NCI-H2107 (cell line): ENCODE measurements at places on chromosomes 7 and 10.

DNA sequence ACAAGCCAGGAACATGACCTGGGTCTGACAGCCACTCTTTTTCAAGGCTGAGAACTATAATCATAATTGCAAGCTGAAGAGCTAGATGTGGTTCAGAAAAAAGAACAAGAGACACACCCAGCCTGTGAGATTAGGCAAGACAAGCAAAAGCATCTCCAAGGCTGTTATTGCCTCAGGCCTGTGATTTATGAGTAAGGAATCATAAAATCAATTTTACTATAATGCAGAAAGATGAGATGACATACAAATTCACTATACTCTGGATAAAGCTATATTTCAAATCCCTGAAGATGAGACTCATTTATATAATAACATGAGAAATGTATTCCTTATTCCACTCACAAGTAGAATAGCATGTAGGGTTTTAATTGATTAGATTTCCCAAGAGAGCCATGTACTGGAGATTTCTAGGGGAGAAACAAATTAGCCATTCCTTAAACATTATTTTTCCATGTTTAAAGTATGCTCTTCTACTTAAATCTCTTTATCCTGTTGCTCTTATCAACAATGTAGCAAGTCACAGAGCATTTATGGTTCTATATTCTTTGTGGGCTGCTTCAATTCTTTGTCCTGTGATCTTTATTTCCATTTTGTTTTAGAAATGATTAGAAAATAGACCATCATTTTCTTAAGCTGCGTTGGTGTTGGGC is 47.4 kb downstream of the FHIP2A start:
- no peak for DNase-seq

DNA sequence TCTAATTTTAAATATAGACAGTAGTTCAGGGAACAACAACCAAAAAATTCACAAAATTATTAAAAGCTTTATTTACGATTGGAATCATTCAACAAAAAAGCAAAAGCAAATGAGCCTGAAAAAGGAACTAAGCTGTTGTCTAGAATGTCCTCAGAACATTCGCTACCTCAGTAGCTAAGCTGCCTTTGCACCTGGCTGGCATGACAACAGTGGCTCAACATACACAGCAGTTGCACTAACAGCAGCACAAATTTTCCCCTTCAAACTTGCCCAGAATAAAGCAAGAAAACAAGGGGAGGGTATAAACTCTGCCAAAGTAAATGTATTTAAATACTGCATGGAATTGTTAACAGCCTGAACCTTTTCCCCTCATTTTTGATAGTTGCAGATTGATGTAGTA is 70.4 kb upstream of the GRID1 start:
- no peak for DNase-seq

DNA sequence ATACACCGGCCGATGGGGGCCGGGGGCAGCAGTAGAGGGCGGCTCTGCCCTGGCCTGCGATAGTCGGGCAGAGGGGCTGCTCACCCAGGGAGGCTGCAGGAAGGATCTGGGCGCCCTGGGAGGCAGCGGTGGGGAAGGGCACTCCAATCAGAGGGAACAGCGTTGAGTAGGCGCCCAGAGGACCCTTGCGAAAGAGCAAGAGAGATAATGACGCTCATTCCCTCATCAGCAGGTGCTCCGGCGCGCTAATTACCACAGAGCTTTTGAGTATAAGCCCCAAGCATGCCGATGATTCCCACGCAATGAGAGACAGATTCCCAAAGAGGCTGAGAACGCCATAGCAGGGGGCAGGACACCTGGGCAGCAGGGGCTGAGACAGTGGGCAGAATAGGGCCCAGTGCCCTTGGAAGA is 215.3 kb downstream of the MAD1L1 start:
- DNase-seq, result no peak

DNA sequence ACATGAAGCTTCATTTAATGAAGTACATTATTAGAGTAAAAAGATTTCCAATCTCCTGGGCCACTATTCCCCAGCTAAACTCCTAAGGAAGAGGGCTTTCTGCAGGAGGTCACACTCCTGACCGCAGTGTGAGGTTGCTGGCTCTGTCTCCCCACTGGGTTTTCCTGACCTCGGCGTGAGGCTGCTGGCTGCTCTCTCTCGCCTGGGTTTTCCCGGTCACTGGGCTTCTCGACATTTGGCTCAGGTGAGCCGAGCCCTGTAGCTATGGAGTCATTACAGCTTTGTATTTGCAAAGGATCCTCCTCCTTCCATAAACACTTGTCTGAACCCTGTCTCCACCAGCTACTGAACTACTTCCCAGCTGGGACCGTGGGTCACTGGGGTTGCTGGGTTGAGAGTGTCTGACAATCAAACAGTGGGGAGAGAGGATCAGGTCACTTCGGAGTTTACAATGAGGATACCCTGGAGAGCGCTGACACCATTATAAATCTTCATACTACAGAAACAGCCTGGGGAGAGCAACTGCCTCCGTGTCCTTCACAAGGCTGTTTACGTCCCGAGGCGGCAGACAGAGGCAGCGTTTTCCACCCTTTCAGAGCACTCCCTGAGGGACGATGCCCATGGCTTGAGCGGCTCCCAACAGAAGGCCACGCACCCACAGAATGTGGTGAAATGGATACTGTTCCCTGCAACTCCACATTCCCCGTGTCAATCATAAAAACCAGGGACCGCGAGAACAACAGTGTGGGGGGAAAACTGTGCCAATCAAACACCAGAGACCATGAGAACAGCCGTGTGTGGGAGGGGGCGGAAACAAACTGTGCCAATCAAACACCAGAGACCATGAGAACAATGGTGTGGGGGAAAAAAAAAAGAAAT is 226.2 kb downstream of the ZMYND11 start:
- DNase-seq, result no peak

GRCh38 chr10:131310142-131310541 is 1.4 kb downstream of the TCERG1L start:
- DNase-seq, result no peak

DNA sequence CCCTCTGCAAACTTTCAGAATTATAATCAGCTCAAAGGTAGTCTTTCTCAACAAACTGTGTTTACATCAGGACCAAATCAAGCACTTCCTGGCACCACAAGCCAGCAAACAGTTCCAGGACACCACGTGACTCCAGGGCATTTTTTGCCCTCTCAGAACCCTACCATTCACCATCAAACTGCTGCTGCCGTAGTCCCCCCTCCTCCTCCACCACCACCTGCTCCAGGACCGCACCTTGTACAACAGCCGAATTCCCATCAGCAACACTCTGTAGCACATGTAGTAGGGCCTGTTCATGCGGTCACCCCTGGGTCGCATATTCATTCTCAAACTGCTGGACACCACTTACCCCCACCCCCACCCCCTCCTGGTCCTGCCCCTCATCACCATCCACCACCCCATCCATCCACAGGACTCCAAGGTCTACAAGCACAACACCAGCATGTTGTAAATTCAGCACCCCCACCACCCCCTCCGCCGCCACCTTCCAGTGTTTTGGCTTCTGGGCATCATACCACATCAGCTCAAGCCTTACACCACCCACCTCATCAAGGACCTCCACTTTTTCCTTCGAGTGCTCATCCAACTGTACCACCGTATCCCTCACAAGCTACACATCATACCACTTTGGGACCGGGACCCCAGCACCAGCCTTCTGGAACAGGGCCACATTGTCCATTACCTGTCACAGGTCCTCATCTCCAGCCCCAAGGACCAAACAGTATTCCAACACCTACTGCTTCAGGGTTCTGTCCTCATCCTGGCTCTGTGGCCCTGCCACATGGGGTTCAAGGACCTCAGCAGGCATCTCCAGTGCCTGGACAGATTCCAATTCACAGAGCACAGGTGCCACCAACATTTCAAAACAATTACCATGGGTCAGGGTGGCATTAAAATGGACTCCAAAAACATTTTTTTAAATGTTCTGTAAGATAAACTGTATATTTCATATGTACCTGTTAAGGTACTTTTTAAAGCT is 98.7 kb downstream of the KMT2E start:
- DNase-seq, result no peak

DNA sequence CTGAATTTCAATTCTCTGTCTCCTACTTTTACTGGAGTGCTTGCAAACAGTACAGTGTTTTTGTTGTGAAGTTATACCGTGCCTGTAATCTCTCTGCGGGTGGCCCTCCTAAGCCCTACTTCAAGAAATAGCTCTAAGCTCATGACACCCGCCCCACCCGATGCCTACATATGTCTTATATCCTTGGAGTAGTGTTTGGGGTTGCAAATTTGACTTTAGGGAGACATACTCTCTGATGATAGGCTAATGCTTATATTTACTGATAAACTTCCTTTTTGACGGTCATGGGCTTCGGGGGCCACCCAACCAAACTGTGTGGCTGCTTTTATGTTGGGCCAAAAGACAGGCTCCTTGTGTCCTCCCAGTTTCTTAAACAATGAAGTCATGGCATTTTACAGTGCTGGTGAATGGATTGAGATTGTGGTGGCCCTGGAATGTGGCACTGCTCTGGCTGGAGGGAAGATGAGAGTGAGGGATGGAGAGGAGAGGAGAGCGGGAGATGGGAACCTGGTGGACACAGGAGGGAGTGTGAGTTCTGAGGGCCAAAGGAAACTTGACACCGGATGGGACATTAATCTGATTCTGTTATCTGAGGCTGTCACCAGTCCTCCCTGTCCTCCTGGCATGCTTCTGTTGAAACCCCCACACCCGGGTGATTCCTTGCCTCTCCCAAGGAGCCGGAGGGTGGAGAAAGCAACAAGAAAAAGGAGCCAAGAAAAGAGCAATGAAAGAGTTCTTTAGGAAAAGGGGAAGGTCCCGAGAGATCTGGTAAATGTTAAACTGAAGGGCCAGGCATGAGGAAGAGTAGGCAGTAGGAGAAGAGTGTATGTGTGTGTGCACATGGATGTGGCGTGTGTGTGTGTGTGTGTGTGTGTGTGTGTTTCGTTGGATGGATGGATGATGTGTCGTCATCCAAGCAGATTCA is 113.3 kb downstream of the TCF7L2 start:
- no peak for DNase-seq

GRCh38 chr10:71836596-71836974 is 14.5 kb downstream of the PSAP start:
- DNase-seq, result no peak

- no peak for DNase-seq
Measured at GRCh38 chr10:48463318-48464003, 141.4 kb downstream of the ARHGAP22 start.

GRCh38 chr10:59724098-59724938 is 14.7 kb upstream of the SLC16A9 start:
- DNase-seq, result no peak

GRCh38 chr7:27098578-27099451 is 3.0 kb upstream of the HOXA1 start:
- no peak for DNase-seq

- no peak for DNase-seq
Measured at GRCh38 chr7:94393246-94394108, 1.2 kb upstream of the COL1A2 start.

DNA sequence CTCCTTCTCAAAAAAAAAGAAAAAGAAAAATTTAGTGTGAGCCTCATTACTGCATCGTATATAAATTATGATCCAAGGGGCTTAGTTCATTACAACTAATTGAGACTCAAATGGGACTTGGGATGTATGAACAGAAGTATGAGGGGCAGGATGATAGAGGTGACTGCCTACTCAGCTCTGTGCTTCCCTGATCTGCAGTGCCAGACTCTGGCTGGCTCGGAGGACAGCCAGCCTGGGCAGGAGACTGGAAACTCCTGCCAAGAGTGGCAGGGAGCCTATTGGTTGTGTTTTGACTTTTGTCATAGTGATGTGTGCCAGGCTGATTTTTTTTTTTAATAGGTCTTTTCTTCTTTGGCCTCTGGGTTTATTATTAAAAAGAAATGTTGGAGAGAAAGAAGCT is 73.8 kb upstream of the GTF2IRD1 start:
- DNase-seq, result no peak

DNA sequence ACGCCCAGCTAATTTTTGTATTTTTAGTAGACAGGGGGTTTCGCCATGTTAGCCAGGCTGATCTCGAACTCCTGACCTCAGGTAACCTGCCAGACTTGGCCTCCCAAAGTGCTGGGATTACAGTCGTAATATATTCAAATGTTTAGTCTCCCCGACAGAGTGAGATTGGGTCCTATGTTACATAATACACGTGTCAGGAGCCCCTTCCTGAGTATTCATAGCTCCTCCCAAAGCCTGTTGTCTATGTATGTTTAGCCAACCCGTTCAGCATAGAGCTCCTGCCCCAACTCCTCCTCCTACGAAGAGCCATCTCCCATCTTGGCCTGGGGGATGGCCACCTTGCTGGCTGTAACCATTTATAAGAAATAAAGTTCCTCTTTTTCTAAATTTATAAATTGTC is 2.7 kb upstream of the PPP2R2D start:
- DNase-seq, result no peak

- no peak for DNase-seq
Measured at GRCh38 chr10:22713853-22714478, 412 bp downstream of the PIP4K2A start.
